ENCODE measurements at places on chromosomes 1 and 21. TPM values are rescaled to one million over a fixed set of nuclear protein-coding genes. Genes with fewer than 3 reads are reported as not detected.

PDIK1L gene
- polyA plus RNA-seq: 2.3 TPM

RBM34 gene
- 139 TPM for polyA plus RNA-seq

GRCh38 chr1:202967684-202968281, 726 bp upstream of the CYB5R1 start:
- H3K4me1 ChIP-seq: peaks cover 49% of the 10 kb centered on the region
- no peaks in the 10 kb centered on the region for H3K27me3 ChIP-seq
- H3K36me3 ChIP-seq: no peaks in the 10 kb centered on the region
- H3K27ac ChIP-seq: peak overlapping the region; percentile 96
- DNase-seq: no peak

- no peak overlapping the region for H3K4me3 ChIP-seq
- no peak for DNase-seq
- H3K36me3 ChIP-seq: no peaks in the 10 kb centered on the region
- H3K27me3 ChIP-seq: peaks cover 81% of the 10 kb centered on the region
- H3K27ac ChIP-seq: no peak overlapping the region
- H3K4me1 ChIP-seq: peaks cover 25% of the 10 kb centered on the region
These were observed 8.5 kb downstream of the CAMK2N1 start for GRCh38 chr1:20477348-20478056.

DNA sequence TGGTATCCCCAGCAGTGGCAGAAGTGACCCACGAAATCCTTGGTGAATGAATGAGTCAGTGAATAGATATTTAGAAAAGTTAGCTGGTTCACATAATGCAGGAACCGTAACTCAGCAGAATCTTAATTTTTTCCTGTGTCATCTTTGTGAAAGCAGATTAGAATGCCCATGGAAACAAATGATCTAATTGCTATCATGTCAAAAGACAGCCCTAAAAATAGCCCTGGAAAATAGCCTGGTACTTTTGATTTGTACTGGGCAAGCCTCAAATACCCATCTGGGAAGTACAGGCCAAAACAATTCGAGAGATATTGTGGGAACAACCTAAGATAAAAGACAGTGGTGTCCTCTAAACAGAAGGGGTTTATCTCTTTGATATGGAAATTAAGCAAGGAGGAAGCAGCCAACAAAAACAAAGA, 21.1 kb downstream of the FYB2 start:
- H3K27me3 ChIP-seq: no peaks in the 10 kb centered on the region
- no peaks in the 10 kb centered on the region for H3K36me3 ChIP-seq

DNA sequence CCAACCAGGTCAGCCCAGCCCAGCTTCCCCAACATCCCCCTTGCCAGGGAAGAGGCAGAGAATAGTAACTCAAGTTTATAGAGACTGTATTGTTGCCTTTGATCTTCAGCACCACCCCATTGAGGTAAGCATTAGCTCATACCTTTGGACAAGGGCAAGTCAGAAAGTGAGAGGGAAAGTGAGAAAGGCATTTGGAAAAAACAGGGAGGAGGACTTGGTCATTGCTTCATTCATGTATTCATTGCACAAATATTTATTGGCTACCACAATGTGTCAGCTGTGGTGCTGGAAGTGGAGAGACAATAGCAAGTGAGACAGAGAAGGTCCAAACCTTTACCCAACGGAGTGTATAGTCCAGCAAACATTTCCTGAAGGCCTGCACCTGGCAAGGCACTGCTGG, 561.2 kb downstream of the KIF26B start:
- H3K4me1 ChIP-seq: no peaks in the 10 kb centered on the region
- no peaks in the 10 kb centered on the region for H3K27me3 ChIP-seq
- DNase-seq: no peak
- no peak overlapping the region for H3K27ac ChIP-seq

DNA sequence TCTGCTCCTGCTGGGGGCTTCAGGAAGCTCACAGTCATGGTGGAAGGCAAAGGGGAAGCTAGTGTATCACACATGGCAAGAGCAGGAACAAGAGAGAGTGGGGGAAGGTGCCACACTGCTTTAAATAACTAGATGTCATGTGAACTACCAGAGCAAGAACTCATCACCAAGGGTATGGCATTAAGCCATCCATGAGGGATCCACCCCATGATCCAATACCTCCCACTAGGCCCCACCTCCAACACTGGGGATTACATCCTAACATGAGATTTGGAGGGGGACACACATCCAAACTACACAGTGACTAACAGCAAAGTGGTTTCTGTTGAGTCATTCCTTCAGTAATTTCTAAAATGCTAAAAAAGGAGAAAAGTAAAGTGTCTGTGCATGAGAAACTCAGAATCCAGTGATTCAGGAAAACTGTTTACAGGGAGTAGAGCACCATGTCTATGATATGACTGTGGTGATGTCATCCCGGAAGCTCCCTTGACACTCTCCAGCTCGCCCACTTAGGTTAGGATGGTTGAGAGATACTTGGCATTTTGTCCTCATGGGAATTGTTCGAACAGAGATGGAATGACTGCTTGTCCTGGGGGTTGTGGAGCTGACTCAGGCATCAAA, 50.3 kb downstream of the CHD1L start:
- no peak overlapping the region for H3K4me3 ChIP-seq
- no peak overlapping the region for H3K27ac ChIP-seq
- no peaks in the 10 kb centered on the region for H3K27me3 ChIP-seq
- H3K4me1 ChIP-seq: peaks cover 6% of the 10 kb centered on the region

IL12RB2 gene
- polyA plus RNA-seq: 0.09 TPM

- H3K4me3 ChIP-seq: no peak overlapping the region
- H3K27me3 ChIP-seq: no peaks in the 10 kb centered on the region
- H3K27ac ChIP-seq: no peak overlapping the region
- no peak for DNase-seq
These were observed 84.5 kb downstream of the UCHL5 start for GRCh38 chr1:192974701-192975100.

DNA sequence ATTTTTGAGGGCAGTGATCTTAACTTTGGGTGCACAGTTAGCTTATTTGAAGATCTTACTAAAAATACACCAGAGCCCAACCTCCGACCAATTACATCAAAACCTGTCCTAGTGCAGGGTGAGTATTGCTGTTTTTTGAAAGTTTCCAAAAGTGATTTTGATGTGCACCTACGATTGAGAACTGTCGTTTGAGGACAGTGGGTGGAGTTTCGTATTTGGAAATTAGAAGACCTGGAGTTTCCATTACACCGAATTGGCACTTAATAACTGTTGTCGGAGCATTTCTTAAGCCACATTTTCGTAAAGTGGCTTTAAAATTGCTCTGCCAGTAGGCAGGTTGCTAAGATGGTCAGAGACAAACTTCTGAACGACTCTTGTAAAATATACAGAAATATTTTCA, 1.1 kb downstream of the SOD1 start:
- peak overlapping the region; percentile 93 for H3K27ac ChIP-seq
- peaks cover 30% of the 10 kb centered on the region for H3K36me3 ChIP-seq
- peak overlapping the region; percentile 78 for H3K4me3 ChIP-seq
- peaks cover 55% of the 10 kb centered on the region for H3K4me1 ChIP-seq
- no peaks in the 10 kb centered on the region for H3K27me3 ChIP-seq

Data from heart right ventricle (tissue), 16 donors.